ENCODE measurements at places on chromosomes 2 and 18.

DNA sequence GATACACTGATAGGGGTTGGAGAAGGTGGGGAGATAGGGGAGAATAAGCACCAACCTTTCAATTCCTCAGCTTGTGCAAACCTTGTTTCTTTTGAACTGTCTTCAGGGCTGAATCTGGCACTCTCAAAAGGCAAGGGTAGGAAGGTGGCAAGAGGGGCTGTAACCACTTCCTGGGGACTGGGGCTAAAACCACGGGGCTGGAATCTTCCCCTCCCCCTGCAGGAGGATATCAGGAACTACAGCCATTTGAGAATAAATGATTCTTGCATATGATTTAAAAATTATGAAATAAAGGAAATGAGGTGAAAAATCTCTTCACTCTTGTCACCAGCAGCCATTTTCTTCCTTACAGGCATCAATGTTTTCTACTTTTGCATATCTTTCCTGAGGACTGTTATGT, 50.8 kb downstream of the ATOH8 start:
- DNase-seq = peak; percentile 51

GRCh38 chr2:178374865-178375264, 76.1 kb downstream of the PRKRA start:
- no peak for DNase-seq

DNA sequence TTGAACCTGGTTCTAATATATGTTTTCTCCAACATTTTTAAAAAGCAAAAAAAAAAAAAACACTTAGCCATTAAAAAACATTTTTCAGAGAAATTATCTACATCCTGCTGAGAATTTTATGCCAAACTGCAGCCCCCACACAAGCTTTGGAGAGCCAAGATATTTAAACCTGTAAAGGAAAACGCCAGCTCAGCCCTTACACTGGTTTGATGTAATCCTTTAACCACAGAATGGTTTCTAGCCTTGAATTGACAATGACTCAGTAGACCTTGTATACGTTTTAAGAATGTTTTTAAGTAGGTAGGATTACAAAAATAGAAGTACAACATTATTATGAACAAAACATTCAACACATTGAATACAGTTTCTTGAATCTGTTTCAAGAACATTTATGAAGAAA, 113.6 kb downstream of the BABAM2 start:
- peak; percentile 73 for DNase-seq

DNA sequence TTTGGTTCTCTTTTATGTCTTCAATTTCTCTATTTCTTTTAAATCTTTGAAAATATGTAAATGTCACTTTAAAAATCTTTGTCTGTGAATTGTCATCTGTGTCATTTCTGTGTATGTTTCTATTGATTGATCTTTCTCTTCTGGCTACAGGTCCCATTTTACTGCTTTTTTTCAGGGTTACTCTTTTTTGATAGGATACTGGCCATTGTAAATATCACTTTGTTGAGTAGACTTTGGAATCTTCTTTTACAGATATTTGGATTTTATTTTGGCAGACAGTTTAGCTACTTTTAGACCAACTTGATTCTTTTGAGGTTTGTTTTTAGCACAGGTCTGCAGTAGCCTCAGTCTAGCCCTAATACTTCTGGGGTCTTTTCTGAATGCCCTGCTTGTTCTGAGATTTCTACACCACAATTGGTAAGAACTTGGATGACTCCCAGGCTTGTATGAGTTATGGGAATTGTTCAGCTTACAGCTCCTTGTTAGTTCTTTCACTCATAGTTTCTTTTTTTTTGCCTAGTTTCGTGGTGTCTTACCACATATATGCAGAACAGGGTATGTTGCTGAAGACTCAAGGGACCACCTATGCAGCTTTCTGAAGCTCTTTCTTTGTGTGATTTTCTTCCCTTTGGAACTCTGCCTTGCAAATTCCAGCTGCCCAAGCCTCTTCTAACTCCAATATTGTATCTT, 122.2 kb downstream of the QPCT start:
- no peak for DNase-seq

GRCh38 chr2:233084488-233084887, 24.3 kb downstream of the INPP5D start:
- DNase-seq = peak; percentile 45

DNA sequence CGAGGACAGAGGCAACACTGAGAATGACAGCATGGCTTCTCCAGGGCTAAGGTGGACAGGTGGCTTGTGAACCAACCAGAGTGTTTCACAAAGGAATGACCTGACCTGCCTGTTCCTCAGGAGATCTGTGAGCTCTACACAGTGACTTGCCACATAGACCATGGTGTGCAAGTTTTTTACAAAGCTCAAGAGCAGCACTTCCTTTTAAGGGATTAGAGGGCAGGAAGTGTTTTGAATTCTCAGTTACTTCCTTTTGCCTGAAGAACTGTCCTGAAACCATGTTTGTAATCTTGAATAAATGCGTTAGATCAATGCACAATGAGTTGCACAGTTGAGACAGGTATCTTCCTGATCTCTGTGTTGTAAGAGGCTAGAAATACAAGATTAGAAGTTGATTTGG, 421.9 kb downstream of the THSD7B start:
- no peak for DNase-seq

DNA sequence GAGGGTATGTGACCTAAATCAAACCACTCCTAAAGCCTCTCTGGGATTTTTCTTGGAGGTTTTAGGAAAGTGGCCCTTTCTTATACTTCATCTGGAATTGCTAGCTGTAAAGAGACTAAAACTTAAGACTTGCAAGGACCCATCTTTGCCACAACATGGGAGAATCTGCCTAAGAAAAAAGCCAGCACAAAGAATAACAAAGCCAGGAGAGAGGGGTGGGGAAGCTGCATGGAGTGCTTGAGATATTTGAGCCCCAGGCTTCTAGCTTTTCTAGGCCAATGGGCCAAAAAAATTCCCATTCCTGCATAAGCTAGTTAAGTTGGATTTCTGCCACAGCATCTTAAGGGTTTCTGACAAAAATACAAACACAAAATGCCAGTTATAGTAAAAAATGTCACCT, 38.5 kb upstream of the LYPD6 start:
- no peak for DNase-seq

DNA sequence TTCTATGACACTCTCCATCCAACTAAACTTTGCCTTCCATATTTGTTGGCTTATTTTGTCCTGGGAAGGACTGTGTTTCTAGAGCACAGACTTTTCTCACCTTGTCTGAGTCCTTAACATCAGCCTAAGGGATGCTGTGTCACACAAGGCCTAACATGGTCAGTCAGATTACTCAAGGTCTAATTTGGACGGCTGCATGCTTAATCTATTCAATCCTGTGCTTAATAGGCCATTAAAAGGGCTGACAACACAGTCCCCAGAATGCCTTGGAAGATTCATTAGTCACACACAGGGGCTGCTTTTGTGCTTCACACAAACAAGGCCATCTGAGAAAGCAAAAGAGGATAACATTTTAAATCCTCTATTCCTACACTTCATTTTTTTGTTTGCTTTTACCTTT, 84.0 kb downstream of the DYNAP start:
- no peak for DNase-seq

DNA sequence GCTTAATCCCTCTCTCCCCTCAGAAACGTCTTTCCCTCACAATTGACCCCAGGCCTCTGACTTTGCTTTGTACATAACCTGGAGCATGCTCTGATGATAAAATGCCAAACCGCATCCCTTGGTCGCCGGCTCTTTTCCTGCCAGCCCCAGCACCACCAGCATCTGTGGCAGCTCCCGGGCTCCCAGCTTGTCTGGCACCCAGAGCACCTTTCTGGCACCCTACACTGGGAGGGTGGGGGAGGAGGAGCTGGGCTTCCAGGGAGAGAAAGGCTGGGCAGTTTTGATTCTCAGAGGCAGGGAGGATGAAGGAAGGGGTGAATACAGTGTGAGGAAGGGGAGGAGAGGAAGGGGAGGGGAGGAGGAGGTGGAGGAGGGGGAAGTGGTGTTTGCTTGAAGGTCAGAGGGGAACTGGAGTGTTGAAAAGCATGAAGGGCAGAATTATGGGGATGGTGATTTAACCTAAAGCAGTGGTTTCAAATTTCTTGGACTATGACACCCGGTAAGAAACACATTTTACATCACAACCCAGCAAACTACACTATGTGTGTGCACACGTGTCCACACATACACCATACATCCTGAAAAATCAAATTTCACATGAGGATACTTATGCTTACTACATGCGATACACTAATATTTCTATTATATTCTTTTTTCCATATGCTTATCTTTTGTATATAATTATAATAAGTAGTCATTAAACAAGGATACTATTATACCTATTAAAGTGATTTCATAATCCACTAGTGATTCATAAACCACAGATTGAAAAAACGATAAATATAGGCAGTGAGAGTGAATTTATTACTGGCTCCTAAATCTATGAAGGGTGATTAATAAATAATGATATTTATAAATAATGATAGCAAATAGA, 30.0 kb upstream of the IGFBP2 start:
- DNase-seq = no peak

DNA sequence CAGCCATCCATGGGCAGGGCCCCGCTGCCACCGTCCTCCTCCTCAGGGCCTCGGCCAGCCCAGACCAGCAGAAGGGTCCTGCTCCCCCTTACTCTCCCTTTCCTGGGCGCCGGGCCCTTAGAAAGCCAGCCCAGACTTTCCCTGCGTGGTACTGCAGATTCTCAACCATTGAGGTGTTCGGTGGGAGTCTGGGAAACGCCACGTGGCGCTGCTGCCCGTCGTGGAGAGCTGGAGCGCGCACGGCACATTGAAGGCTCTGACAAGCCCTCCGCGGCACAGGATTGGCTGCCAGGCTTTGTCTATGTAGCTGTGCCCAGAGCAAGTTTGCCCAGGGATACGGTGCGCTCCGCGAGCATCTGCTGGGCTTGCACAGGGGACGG, 10.4 kb upstream of the KLHL30 start:
- DNase-seq = no peak

- DNase-seq = peak; percentile 89
Observed at GRCh38 chr2:191555092-191555742, 122.7 kb upstream of the NABP1 start.

- DNase-seq = no peak
Observed at GRCh38 chr2:136389809-136390208, 271.9 kb upstream of the CXCR4 start.

DNA sequence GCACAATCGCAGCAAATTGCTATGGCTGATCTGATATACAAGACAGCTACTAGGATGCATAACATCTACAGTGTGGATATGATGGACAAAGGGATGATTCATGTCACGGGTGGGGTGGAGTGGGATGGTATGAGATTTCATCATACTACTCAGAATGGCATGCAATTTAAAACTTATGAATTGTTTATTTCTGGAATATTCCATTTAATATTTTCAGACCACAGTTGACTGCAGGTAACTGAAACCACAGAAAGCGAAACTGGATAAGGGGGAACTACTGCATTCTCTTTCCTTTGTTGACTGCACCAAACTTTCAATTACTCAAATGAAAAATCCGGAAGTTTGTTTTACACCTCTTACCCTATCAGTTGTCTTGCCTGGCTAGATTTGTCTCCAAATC, 94.4 kb upstream of the NEUROD1 start:
- DNase-seq = peak; percentile 17

DNA sequence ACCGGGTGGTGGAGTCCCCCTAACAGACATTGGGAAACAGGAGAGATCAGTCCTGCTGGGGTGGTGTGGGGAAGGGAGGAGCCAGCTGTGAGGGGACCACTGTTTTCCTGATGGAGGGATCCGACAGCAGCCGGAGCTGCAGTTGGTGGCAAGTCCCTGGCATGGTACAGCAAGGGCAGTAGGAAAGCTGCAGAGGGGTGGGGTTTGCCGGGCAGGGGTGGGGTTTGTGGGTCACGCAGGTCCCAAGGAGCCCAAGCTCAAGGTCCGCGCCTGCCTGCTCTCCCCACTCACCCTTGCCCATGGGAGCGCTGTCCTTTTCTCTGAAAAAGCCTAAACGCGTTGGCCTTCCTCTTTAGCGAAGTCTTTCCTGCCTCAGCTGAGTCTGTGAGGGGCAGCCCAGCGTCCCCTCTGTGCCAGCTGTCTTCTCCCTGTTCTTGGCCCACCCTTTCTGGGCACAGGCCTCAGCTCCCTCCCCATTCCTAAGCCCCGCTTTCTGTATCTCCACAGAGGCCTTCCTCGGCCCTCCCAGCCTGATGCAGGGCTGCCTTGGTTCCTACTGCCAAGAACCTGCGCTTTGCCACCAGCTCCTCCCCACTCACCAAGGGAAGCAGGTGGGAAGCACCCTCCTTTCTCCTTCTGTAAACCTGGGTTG, 29.3 kb upstream of the INHBB start:
- DNase-seq = no peak

DNA sequence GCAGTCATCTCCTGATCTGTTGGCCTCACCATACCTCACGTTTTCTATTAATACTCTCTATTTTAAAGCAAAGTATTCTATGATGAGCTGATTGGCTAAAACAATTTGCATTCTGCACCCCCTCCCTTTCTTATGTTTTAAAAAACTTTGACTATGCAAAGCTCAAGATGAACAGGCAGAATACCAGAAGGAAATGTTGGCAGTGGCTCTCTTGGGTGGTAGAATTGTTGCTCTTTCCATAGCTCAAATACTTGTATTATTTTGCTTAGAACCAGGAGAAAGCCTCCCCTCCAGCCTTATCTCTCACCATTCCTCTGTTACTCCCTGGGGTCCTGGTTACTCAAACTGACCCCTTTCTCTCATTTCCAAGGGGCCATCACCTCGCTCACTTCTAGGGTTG, 14.4 kb downstream of the GPR45 start:
- no peak for DNase-seq
